ENCODE measurements at places on chromosomes 3 and 15.
A peak's percentile ranks its signal among the peaks of the same experiment; 100 is the strongest.

DNA sequence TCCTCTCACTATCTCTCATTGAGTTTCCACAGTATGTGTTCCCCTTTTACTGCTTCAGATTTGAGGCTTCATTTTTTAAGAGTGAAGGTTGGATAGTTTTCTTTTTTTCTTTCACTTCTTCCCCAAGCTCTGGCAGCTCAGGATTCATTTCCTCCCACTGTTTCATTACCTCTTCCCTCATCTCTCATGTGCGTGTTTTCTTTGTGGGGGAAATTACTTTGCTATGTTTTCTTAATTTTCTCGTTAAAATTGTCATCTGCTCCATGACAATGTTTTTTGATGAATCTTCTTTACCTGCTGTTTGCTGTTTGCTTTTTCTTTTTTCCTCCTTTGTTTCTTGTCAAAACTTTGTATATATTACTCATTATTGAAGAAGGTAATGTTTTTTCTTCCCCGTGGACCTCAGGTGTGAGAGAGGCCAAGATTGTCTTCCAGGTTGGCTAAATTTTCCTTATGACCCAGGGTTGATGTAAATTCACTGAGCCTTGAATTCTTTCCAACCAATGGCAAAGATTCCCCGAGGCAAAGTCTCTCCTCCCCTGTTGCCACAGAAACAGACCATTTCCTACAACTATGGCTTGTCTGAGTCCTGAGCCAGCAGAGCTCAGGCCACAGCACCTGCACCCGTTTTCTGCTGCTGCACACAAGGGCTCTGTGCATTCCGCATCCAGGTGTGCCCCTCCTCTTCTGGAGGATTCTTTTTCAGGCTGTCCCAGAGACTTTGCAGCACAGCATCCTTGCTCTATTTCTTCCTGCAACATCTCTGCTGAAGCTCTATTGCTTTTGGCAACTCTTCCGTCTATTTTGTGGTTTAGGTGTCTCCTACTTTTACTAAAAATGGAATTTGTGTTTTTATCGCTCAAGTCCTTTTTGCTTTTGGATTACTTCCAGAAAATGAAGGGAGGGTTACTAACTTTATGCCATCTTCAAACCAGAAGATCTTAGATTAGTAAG lies 66.1 kb downstream of the NOX5 start:
- no peak for DNase-seq

- no peak for DNase-seq
Measured at GRCh38 chr3:78274475-78275065, 1234.7 kb downstream of the ROBO2 start.

GRCh38 chr3:88225326-88226008 lies 75.7 kb downstream of the C3orf38 start:
- DNase-seq = no peak

- DNase-seq = no peak
Measured at GRCh38 chr3:30567139-30567753, 39.2 kb upstream of the TGFBR2 start.

- no peak for DNase-seq
Measured at GRCh38 chr3:32290619-32291018, 52.1 kb downstream of the CMTM8 start.

DNA sequence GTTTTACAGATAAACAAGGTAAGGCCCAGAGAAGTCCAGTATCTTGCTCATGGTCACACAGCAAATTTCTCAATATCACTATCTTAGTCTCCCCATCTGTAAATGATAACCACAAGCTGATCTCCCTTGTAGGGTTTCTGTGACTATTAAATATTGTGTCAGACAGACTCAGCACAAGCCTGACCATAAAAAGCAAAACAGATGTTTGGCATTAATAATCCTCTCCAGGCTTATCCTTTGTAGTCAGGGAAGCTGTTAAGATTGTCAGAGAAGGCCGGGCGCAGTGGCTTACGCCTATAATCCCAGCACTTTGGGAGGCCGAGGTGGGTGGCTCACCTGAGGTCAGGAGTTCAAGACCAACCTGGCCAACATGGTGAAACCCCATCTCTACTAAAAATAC lies 173.2 kb upstream of the PRICKLE2 start:
- DNase-seq = no peak

- no peak for DNase-seq
Measured at GRCh38 chr3:37661615-37662306, 199.9 kb upstream of the CTDSPL start.

- DNase-seq = no peak
Measured at GRCh38 chr3:64494526-64494925, 193.3 kb downstream of the ADAMTS9 start.

DNA sequence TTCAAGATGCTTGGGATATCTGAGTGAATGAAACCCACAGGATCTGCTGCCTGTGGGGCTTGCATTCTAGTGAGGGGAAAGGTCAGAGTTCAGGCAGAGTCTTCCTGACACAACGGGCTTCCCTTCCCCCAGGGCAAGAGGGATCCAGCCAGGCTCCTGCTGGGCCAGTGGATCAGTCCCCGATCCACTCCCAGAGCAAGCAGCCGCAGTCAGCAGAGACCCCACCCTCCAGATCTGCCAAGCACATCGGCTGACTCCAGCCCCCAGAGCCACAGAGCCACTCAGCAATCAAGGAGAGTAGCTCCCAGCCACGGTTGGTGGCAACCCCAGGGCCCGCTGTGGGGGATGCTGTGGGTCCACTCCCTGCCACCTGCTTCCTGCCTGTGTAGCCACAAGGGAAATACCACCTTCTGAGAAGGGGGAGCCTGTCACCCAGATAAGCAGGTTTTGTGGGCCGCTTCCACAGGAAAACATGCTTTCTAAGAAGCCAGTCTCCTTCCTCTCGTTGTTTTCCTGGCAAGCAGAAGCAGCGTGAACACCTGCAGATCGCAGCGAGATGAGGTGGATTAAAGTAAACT lies 44.9 kb downstream of the CPN2 start:
- DNase-seq = no peak

DNA sequence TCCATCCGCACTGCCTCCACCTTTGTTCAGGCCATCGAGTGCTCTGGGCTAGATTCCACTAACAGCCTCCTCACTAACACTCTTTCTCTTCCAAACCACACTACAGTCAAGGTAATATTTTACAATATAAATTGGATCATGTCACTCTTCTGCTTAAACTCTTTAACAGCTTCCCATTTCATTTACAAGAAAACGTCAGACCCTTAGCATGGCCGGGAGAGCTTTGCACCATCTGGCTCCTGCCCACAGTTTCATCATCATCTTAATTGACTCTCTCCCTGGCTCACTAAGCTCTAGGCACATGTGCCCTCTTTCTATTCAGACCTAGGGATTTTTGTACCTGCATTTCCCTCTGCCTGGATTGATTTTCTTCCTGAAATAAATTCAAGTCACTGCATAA lies 354.7 kb downstream of the FGF12 start:
- no peak for DNase-seq

GRCh38 chr3:50246517-50246954 lies 10.5 kb downstream of the GNAI2 start:
- peak; percentile 72 for DNase-seq

GRCh38 chr3:112346491-112347122 lies 13.7 kb downstream of the CD200 start:
- no peak for DNase-seq

- DNase-seq = no peak
Measured at GRCh38 chr3:127147291-127147885, 45.5 kb upstream of the PRR23E start.

DNA sequence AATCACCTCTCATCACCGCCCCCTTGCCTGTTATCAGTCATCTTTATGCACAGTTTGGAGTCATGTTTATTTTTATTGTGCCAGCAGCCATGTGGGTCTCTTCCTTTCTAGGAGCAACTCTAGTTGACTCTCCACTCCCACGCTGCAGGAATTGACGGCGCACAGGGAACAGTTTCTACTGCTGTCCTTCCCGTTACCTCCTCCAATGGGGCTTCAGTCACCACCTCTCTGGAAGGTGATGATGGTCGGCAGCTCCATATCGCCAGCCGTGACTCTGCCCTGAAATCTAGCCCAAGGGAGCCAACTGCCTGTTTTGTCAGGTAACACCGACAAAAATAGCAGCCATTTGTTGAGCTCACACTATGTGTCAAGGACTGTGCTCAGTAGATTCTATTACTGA lies 35.6 kb upstream of the FAM107A start:
- DNase-seq = no peak

DNA sequence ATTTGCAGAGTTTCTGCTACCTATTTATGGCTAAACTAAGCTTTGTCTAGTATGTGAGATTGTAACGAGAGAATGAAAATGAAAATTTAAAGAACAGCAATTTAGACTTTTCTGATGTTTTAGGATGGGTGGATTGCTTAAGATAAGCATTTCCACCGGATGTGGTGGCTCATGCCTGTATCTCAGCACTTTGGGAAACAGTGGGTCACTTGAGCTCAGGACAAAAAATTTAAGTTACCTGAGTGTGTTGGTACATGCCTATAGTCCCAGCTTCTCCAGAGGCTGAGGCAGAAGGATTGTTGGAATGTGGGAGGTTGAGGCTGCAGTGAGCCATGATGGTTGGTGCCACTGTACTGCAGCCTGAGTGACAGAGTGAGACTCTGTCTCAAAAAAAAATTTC lies 3.3 kb downstream of the PPP4R2 start:
- no peak for DNase-seq

GRCh38 chr3:109275702-109276293 lies 40.5 kb downstream of the DPPA2 start:
- DNase-seq = no peak

- DNase-seq = no peak
Measured at GRCh38 chr3:158097081-158097592, 9.1 kb downstream of the SHOX2 start.

GRCh38 chr3:50580683-50581458 lies 11.5 kb downstream of the HEMK1 start:
- DNase-seq = no peak

- DNase-seq = no peak
Measured at GRCh38 chr3:172315401-172316091, 132.7 kb downstream of the GHSR start.

DNA sequence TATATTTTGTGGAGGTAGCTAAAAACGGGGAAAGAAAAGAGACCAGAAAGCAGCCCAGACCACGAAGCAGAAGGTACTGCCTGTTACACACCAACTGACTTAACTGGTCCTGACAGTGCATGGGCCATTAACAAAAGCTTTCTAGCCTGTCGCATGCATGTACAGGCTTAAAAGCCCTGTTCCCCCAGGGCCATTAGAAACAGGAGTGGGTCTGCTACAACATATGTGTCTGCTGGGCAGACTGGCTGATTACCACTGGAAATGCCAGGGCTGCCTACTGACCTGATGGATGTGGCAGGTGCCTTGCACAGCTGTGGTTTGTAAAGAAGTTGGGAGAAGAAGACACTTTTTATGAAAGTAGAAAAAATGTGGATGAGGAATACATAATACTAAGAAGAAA lies 137.4 kb downstream of the GAP43 start:
- no peak for DNase-seq

- no peak for DNase-seq
Measured at GRCh38 chr15:68316061-68316804, 38.7 kb downstream of the FEM1B start.

DNA sequence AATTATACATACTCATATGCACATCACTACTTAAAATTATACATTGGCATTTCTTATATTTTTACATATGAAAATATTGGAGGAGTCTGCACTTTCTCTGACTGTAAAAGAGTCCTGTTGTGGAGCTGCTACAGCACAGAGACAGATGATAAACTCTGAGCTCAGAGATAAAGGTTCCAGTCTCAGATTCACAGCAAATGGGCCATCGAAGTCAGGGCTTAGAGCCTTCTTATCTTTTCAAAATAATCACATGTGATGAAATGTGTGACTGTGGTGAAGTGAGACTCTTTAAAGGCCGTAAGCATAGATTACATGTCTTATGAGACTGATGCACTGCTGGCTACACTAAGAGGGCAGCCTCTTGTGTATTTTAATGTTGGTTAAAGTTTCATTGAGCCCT lies 187.5 kb upstream of the SYNPR start:
- DNase-seq = no peak

DNA sequence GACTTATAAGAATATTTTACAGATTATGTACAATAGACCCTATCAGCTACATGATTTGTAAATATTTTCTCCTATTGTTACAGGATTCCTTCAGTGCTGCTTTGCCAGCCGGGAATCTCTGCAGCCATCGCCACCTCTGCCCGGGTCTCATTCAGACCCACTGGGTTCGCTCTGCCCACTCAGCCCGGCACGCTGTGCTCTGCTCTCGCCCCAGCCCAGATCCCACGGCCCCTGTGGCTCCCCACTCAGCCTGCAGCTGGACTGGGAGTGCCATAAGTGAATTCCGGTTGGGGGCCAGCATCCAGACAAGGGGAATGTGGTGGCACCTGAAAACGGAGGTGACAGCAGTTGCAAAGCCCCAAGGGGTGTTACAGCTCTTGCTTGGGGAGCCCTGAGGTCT lies 71.8 kb downstream of the NPAP1 start:
- DNase-seq = no peak

DNA sequence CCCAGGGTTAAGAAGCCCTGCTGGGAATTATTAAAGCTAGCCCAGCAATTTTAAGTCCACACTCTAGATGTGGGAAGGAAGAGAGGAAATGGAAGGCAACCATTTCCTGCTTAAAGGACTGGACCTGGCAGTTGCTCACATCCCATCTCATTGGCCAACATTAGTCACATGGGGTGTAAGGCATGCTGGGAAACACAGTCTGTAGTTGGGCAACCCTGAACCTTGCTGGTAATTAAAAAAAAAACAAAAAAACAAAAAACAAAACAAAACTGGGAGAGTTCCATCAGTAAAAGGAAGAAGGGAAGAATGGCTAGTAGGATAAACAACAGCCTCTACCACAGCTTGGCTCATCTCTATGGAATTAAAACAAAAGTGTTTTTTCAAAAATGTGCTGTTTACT lies 136.0 kb downstream of the VGLL4 start:
- no peak for DNase-seq

GRCh38 chr3:37456270-37456708 lies 281.9 kb upstream of the LRRFIP2 start:
- no peak for DNase-seq

- no peak for DNase-seq
Measured at GRCh38 chr3:64385277-64385676, 160.0 kb upstream of the PRICKLE2 start.

DNA sequence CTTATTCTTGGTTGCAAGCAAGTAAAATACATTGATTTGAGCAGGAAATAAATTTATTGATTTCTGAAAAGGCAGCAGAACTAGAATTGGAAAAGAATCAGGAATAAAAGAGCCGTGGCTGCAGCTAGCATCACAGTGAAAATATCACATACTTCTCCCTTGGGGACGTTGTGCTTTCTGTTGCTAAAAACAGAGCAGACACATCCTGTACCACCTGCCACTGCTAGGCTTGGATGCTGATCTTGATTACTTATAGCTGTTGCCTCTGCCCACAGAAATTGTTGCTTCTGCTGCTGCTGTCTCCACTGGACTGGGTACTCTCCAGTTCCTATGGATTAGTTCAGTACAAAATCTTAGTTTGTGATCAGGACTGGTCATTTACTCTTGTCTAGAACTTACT lies 283.8 kb downstream of the C3orf38 start:
- no peak for DNase-seq

DNA sequence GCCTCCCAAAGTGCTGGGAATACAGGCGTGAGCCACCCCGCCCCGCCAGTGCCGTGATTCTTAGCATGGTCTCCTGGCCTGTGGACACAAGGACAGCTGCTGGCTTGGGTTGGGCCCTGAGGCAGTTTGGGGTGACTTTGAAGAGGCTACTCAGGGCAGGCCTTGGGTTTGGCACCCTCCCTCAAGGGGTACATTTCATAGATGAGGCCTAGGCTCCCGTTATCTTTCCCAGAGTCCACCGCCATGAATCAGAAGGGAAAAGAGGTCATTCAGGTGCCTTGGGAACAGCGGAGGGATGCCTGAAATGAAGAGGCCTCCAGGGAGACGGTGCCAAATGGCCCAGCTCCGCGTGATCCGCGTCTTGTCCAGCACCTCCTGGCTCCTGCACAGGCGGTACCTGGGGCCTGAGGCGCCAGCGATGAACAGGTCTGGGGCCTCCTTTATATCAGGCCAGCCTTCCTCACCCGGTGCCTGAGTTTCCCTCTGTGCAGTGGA lies 9.3 kb downstream of the GNAI2 start:
- DNase-seq = no peak
